Activated T-helper 2 cell treated with anti-CD3 and anti-CD28 coated beads, Interferon-gamma antibody, Interleukin-2, Interleukin-4, amounts not matched to agents 10 μg/mL and 5 μg/mL and 100 μg/mL, durations not matched to agents 14 hours and 24 hours and 36 hours (primary cell): ENCODE measurements at places on chromosomes 1 and 21.
A peak's percentile ranks its signal among the peaks of the same experiment; 100 is the strongest.

DNA sequence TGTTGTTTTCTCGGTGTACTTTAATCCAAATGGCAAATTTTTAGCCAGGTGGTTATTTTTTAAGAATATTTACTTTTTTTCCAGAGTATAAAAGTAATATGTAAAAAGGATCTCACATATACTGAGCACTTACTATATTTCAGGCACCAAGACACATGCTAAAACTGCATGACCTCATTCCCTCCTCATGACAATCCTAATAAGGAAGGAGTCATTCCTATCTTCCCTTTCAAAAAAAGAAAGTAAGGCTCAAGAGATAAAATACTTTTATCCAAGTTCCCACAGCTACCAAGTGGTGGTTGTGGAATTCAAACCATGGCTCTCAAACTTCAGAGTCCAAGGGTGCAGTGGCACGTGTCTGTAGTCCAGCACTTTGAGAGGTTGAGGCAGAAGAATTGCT is 19.4 kb downstream of the ATP2B4 start:
- DNase-seq = no peak
- peaks cover 50% of the 10 kb centered on the region for H3K36me3 ChIP-seq
- H3K27ac ChIP-seq = no peak overlapping the region

DNA sequence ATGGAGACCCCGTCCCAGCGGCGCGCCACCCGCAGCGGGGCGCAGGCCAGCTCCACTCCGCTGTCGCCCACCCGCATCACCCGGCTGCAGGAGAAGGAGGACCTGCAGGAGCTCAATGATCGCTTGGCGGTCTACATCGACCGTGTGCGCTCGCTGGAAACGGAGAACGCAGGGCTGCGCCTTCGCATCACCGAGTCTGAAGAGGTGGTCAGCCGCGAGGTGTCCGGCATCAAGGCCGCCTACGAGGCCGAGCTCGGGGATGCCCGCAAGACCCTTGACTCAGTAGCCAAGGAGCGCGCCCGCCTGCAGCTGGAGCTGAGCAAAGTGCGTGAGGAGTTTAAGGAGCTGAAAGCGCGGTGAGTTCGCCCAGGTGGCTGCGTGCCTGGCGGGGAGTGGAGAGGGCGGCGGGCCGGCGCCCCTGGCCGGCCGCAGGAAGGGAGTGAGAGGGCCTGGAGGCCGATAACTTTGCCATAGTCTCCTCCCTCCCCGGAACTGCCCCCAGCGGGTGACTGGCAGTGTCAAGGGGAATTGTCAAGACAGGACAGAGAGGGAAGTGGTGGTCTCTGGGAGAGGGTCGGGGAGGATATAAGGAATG is 505 bp downstream of the LMNA start:
- H3K4me1 ChIP-seq = peaks cover 37% of the 10 kb centered on the region
- peaks cover 26% of the 10 kb centered on the region for H3K36me3 ChIP-seq
- peak overlapping the region; percentile 73 for H3K27ac ChIP-seq
- DNase-seq = no peak
- H3K27me3 ChIP-seq = peaks cover 1% of the 10 kb centered on the region
- H3K4me3 ChIP-seq = peak overlapping the region; percentile 95

GRCh38 chr1:78676347-78676982 is 26.8 kb downstream of the IFI44 start:
- H3K27me3 ChIP-seq = peaks cover 8% of the 10 kb centered on the region
- H3K27ac ChIP-seq = no peak overlapping the region
- peaks cover 19% of the 10 kb centered on the region for H3K4me1 ChIP-seq
- H3K4me3 ChIP-seq = no peak overlapping the region

GRCh38 chr1:152683846-152684245 is 2.1 kb upstream of the LCE2B start:
- no peak overlapping the region for H3K4me3 ChIP-seq
- DNase-seq = no peak
- no peaks in the 10 kb centered on the region for H3K4me1 ChIP-seq
- H3K27ac ChIP-seq = no peak overlapping the region
- peaks cover 6% of the 10 kb centered on the region for H3K27me3 ChIP-seq

DNA sequence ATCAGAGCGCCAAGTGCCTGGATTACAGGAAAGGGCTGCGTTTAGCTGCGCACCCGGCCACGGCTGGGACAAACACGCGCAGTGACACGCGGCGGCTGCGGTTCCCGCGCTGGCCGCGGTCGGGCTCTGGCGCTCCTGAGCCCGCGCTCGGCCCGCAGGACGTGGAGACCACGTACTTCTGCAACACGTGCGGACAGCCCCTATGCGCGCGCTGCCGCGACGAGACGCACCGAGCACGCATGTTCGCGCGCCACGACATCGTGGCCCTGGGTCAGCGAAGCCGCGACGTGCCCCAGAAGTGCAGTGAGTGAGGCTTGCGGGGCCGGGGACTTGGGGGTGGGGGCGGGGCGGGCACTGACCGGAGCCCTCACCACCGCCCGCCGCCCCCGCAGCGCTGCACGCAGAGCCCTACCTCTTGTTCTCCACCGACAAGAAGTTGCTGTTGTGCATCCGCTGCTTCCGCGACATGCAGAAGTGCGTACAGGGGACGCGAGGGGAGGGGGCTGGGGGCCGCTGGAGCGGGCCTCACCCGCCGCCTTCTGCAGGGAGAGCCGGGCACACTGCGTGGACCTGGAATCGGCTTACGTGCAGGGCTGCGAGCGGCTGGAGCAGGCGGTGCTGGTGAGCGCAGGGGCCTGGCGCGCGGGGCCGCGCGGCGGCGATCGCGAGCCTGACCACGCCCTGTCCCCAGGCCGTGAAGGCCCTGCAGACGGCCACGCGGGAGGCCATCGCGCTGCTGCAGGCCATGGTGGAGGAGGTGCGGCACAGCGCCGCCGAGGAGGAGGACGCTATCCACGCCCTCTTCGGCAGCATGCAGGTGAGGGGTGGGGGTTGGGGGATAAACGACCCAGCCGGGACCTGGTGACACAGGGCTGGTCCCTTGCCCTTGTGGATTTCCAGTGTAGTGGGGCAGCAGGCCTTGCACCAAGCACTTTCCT is 3.1 kb downstream of the RNF207 start:
- H3K4me3 ChIP-seq = peak overlapping the region; percentile 26
- no peak overlapping the region for H3K27ac ChIP-seq
- no peak for DNase-seq

- peak overlapping the region; percentile 47 for H3K27ac ChIP-seq
- H3K4me3 ChIP-seq = peak overlapping the region; percentile 37
- DNase-seq = no peak
- peaks cover 3% of the 10 kb centered on the region for H3K36me3 ChIP-seq
Observed at GRCh38 chr1:25861316-25862286, 2.3 kb upstream of the AUNIP start.

GRCh38 chr1:246703581-246703980 is 20.6 kb upstream of the SCCPDH start:
- DNase-seq = no peak
- peaks cover 16% of the 10 kb centered on the region for H3K4me1 ChIP-seq
- H3K27me3 ChIP-seq = peaks cover 15% of the 10 kb centered on the region
- H3K27ac ChIP-seq = no peak overlapping the region
- H3K36me3 ChIP-seq = no peaks in the 10 kb centered on the region
- H3K4me3 ChIP-seq = no peak overlapping the region

DNA sequence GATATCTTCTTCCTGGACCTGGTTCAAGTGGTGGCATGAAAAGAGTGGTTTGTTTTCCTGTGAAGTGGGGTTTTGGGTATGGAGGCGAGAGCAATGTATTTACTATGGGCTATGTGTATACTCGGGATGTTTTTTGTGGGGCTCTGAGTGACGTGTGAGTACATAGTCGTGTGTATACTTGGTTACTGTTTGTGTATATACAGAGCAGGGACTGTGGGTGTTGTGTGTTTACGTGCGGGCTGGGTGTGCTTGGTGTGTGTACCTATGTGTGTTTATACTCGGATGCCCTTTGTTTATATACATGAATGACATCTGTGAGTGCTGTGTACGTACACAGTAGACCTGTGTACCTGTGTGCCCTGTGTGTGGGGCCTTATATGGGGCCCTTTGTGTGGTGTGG is 50.0 kb downstream of the YARS1 start:
- H3K36me3 ChIP-seq = no peaks in the 10 kb centered on the region
- H3K27ac ChIP-seq = no peak overlapping the region
- no peaks in the 10 kb centered on the region for H3K27me3 ChIP-seq
- H3K4me3 ChIP-seq = no peak overlapping the region
- H3K4me1 ChIP-seq = no peaks in the 10 kb centered on the region

DNA sequence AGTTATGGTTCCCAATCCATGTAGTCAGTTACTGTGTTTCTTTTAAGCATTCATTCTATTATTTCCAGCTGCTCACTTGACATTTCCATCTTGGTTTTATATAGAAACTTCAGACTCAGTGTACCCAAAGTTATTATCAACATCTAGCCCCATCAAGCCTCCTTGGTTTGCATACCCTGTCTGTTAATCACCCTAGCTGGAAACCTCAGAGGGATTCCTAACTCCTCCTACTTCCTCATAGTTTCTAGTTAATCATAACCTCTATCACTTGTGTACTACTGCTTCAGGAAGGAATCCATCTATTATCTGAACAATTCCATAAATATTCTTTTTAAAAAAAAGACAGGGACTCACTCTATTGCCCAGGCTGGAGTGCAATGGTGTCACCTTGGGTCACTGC is 293.3 kb downstream of the SDCCAG8 start:
- peaks cover 9% of the 10 kb centered on the region for H3K4me1 ChIP-seq
- no peak overlapping the region for H3K4me3 ChIP-seq
- no peaks in the 10 kb centered on the region for H3K27me3 ChIP-seq
- H3K36me3 ChIP-seq = peaks cover 10% of the 10 kb centered on the region
- no peak for DNase-seq
- no peak overlapping the region for H3K27ac ChIP-seq

- no peaks in the 10 kb centered on the region for H3K36me3 ChIP-seq
- H3K27me3 ChIP-seq = no peaks in the 10 kb centered on the region
- no peaks in the 10 kb centered on the region for H3K4me1 ChIP-seq
- DNase-seq = no peak
- H3K4me3 ChIP-seq = no peak overlapping the region
Observed at GRCh38 chr1:237838904-237839534, 51.7 kb downstream of the ZP4 start.

GRCh38 chr1:209513226-209513625 is 70.3 kb upstream of the CAMK1G start:
- H3K27ac ChIP-seq = no peak overlapping the region
- no peaks in the 10 kb centered on the region for H3K4me1 ChIP-seq
- peaks cover 4% of the 10 kb centered on the region for H3K27me3 ChIP-seq
- H3K4me3 ChIP-seq = no peak overlapping the region

DNA sequence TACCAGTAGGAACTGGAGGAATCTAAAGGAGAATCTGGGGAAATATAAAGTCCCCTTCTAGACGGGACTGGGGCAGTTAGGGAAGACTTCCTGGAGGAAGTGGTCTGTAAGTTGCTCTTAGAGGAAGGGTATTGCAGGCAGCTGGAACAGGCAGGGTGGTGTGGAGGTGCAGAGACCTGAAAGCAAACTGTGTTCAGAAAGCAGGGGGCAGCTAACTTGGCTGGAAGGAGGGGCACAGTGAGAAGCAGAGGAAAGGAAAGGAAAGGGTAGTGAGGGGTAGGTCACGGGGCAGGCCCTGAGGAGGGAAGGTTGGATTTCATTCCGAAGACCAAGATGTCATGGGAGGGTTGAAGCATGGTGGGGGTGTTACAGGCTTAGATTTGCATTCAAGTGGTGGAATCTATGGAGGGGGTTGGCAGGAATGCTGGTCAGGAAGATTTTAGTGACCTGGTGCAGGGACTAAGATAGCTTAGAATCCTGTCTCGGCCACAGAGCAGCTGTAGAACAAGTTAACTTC is 240.7 kb downstream of the FOXD2 start:
- peaks cover 2% of the 10 kb centered on the region for H3K4me1 ChIP-seq
- H3K36me3 ChIP-seq = no peaks in the 10 kb centered on the region
- no peak overlapping the region for H3K4me3 ChIP-seq
- no peak for DNase-seq

DNA sequence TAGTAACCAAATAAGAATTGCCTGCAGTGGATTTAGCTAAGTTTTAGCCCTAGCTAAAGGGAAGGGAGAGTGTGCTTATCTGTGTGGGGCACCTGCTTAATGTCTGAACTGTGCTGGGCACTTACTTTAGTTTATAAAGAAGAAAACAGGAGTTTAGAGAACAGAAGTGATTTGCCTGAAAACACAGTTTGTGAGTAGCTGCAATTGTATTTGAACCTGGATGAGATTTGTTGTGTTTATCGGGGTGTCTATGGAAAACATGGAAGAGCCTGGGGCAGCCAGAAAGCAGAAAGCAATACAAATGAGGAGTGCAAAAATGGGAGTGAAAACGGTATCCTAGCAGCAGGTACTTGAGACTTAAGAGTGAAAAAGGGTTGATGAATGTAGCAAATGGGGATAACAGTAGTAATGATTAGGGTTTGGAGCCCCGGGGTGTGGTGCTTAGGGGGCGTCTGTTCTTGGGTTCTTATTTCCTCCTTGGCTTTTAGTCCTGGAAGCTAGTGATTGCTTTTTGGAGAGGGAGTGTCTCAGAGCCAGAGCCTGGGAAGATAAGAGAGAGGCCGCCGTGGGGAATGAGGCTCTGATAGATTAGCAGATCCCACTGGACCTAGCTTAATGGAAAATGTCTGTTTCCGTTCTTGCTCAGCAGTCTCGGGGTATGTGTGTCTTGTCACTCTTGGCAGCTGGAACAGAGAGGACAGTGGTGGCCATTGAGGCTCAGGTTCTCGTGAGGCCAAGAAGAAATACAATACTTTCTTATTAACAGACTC is 5.6 kb downstream of the PRCC start:
- no peaks in the 10 kb centered on the region for H3K27me3 ChIP-seq
- no peak overlapping the region for H3K27ac ChIP-seq
- no peak for DNase-seq
- H3K4me3 ChIP-seq = no peak overlapping the region

DNA sequence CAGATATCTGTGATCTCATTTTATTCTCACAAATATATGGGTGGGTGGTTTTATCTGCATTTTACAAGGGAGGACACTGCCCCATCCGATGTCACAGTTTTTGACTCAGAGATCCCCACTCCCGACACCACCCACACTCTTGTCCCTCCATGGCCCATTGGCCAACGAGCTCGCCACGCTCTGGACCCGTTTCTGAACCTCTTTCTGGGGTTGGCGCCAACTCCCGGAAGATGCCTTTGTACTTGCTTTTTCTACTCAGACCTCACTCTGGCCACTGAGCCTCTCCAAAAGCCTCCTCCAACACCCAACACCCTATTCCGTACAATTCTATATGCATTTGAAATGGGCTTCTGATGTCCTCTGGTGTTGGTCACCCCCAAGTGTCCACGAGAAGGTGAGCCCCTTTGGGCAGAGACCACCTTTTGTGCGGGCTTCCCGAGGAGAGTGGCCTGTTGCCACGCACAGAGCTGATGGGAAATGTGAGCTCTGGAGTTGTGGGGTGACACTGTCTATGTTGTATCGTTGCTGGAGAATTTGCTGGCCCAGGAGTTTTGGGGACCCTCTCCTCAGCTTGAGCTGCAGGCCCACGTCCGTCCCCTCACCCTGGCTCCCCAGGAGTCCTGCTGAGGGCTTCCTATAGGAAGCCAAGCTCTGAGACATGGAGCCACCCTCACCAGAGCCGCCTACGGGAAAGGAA is 366.9 kb upstream of the VAMP3 start:
- H3K36me3 ChIP-seq = no peaks in the 10 kb centered on the region
- H3K4me1 ChIP-seq = no peaks in the 10 kb centered on the region
- no peak overlapping the region for H3K27ac ChIP-seq
- H3K27me3 ChIP-seq = peaks cover 6% of the 10 kb centered on the region
- no peak overlapping the region for H3K4me3 ChIP-seq
